ENCODE measurements at places on chromosomes 7 and 10.

DNA sequence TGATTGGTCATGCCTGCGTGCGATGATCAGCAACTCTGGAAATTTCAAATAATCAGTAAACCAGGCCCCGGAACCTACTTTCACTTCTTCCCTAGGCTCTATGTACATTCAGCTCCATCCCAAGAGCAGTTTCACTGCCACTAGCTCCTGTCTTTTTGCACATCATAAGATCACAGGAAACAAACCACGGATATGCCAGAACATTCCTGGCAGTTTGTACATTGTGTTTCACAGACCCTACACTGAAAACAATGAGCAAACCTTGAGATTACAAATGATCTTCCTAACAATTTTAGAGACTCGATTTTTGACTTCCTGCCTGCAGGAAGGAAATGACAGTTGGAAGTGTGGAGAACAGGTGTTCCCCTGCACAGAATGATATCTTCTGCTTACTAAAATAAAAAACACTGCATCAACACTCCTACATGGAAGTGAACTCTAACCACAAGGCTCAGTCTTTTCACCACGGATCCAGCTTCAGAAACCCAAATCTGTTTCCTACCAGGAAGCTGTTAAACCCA is 7.6 kb upstream of the TMEM236 start:
- no peak for DNase-seq

- no peak for DNase-seq
These were observed 267.0 kb downstream of the MAD1L1 start for GRCh38 chr7:1965579-1966294.

DNA sequence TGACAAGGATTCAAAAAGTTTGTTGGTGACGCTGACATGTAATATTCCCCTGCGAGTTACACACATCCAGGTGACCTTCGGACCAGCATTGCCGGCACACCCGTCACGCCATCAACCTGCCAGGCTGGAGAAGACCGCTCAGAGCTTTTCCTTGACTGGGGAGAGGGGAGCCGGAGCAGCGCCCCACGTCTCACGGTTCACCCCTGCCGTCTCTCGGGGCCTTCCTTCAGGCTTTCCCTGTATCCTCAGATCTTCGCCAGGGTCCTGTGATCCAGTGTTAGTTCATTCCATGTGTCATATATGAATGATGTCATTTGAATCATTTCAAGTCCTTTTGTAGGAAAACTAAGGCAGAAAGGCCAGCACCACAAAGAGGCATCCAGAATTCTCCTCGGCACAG is 127.8 kb downstream of the MGMT start:
- DNase-seq, result no peak

DNA sequence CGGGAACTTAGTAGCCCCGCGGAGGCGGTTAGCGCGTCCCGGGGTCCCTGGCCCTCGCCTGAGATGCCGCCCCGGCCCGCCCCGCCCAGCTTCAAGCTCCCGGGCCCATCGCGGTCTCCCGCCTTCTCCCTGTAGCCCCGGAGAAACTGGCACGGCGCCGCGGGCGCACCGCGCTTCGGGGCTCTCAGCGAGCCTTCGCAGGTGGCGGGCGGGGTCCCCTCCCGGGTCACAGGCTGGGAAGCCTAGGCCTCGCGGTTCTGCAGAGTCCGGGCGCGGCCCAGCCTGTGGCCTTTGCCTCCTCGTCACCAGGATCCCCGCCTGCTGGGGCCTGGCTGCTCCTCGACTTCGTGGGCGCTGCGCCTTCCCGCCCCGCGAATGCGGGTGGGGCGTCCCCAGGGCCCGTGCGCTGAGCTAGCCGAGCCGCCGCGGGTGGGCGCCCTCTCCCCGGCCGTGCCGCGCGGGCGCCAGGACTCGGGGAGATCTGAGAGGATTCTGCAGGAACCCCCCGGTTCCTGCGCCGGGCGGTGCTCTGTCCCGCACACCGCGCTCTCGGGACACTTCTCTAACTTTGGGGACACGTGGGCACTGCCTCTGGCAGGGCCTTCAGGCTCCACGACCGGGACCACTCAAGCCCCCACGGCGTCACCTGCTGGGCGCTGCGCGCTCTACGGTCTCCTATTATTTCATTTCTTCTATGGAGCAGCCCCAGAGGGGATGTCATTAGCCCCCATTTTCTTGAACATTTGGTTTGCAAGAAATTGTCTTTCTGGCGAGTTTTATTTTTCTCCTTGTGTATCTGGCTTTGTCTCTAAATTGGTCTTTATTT is 682 bp upstream of the RGS10 start:
- DNase-seq, result no peak

- DNase-seq, result no peak
These were observed 125.3 kb upstream of the CELF2 start for GRCh38 chr10:10892290-10892875.

GRCh38 chr7:69687739-69688433 is 89.6 kb downstream of the AUTS2 start:
- no peak for DNase-seq

DNA sequence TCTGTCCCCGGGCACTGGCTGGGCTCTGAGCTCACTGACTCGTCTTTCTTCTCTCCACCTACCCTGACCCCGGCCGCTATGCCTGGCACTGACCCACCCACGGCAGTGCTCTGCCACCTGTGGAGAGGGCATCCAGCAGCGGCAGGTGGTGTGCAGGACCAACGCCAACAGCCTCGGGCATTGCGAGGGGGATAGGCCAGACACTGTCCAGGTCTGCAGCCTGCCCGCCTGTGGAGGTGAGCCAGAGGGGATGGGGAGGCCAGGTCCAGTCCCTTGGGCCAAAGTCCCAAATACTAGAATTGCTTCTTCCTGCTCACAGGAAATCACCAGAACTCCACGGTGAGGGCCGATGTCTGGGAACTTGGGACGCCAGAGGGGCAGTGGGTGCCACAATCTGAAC is 27.3 kb downstream of the TBATA start:
- DNase-seq, result no peak

GRCh38 chr7:75795831-75796285 is 17.7 kb downstream of the CCL24 start:
- DNase-seq, result no peak

DNA sequence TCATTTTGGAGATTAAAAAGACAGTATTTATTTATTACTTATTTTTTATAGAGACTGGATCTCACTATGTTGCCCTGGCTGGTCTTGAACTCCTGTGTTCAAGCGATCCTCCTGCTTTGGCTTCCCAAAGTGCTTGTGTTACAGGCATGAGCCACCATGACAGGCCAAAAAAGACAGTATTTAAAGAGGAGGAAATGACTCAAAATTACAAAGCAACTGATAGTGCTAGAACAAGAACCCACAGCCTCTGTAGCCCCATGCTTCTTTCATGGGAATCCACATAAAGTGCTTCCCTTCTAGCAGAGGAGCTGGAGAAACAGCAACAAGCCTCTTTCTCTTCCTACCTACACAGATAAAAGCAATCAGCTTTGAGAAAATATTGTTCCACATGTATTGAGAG is 230.7 kb upstream of the PODXL start:
- no peak for DNase-seq

- no peak for DNase-seq
These were observed 216.9 kb downstream of the LRMDA start for GRCh38 chr10:75648351-75648750.

GRCh38 chr7:32670110-32671025 is 175.1 kb downstream of the AVL9 start:
- DNase-seq, result no peak

DNA sequence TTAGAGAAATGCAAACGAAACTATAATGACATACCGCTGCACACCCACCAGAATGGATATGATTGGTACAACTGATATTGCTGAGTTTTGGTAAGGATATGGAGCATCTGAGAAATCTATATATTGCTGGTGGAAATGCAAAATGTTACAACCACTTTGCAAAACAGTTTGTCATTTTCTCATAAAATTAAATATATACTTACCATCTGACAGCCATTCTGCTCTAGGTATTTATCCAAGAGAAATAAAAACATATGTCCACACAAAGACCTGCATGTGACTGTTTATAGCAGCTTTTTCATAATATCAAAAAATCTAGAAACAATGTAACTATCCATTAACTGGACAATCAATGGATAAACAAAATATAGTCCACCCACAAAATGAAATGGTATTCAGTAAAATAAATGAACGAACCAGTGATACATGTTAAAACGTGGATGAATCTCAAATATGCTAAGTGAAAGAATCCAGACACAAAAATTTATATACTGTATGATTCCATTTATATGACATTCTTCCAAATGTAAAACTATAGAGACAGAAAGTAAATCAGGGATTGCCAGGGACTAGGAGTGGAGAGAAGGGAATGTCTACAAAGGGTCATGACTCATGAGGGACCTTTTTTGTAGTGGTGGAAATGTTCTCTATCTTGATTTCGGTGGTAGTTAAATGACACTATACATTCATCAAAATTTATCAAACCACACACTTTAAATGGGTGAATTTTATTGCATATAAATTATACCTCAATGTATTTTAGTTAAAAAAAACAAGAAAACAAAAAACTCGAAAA is 312.0 kb upstream of the GLI3 start:
- no peak for DNase-seq

DNA sequence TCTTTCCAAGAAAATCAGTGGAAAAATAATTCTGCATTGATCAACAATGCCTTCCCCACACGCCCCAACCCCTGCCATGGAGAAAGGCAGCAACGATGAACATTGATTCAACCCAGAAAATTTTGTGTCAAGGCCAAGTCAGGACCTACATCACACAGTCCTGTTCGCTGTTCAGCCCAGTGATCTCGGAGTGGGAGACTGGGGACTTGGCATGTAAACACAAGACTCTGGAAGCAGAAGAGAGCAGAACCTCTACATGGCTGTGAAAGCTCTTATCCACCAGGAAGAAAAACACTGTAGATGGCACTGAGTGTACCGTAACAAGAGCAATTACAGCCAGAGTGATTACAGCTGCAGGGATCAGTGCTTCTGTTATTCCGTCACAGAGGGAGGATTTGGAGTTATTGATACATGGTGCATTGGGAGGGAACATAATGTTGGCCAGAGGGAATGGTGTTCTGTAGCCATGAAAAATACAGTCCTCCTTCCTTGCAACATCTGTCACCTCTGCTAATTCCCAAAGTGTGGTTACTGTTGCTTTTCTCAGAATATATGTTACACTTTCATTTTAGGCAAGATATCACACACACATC is 136.6 kb downstream of the IQUB start:
- no peak for DNase-seq

DNA sequence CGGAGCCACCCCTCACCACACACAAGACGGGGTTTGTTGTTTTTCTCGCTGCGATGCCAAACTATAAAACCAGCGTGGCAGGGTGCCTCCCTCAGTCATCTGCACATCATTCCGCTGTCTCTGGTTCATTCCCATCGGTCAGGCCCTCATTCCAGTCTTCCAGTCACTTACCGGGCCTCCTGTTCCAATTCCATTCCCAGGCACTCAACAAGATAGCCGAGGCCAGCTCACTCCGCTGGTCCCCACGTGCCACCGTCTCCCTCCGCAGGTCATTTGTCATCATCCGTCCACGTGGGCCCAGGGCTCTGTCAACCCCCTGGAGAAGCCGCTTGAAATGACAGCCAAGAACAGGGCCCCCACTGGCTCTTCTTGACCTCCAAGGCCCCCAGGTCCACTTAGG is 6.1 kb upstream of the TMEM184A start:
- DNase-seq, result no peak

DNA sequence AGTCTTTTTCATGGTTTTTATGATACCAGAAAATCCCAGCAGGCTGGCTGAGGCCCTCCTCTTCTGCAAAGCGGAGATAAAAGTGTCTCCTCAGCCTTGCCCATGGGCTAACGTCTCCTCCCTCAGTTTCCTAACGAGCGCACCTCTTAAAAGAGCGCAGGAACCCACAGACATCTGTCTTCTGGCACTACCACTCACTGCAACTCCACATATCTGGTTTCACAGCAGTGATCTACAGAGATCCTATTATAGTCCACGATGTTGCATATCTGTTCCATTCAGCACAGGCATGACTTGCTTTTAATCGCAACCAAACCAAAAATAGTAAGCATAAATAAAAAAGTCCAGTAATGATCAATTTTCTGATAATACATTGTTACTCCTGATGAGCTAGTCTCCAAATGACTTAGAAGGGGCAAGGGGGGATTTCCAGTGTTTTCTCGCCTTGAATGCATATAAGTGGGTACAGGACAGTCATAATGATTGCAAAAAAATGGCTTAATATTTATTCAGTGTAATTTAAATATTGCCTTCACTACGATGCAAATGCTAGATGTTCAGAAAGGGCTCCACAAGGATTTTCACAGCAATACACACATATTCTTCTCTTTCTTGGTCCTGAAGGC is 20.9 kb downstream of the ANKRD22 start:
- no peak for DNase-seq

DNA sequence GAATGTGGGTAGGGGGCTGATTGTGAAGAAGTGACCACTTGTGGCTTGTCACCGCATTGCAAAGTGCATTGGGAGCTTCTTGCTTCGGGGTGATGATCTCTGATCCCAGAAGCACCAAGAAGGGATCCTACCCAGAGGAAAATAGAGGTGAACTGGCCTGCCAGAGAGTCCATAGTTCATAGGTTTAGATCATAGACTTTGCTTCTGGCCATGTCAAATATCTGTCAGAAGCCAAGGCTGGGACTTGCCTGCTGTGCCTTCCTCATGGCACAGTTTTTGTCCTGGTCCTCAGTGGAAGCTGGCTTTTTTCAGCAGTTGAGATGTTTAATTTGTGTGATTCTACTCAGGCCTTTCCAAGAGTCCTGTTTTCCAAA is 1.1 kb downstream of the ZSWIM8 start:
- DNase-seq, result no peak

DNA sequence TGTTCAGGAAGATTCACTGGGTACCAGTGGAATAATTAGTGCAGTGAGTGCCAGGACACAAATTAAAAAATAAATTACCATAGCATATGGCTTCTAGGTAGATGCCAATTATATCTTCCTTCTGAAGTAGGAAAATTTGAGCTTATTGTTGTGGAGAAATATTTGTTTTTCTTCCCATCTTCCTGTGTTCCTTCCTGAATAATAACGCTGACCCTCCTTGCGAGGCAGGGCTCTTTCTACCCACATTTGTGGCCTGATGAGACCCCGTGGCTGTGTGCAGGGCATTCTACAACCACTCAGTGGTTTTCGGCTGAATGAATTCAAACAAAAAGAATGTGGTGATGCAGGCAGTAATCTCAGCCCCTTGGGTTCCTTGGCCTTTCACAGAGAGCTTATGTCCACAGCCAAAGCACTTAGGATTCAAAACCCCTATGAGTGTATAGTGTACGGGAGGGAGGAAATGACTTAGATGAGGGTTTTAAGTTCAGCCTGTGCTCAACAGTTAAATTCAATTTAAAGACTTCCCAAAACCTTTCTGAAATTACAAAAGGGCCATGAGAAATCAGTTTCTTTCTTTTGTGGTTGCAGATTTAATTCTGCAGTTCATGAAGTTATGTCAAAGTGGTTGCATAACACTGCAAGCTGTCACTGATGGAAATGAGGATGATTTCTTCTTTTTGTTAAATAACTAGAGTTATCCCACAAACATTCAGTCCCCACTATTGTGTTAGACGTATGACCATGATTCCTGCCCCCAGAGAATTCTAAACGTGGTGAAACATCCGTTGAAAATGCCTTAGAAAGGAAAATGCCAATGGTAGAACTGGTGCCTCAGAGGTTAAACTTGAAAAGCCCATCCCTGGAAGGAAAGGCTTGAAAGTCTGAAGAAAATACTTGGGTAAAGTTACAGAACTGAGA is 255.3 kb downstream of the FZD1 start:
- DNase-seq, result no peak

- DNase-seq, result no peak
These were observed 27.1 kb downstream of the ZNF800 start for GRCh38 chr7:127365164-127365956.

GRCh38 chr10:56319386-56319785 is 41.7 kb downstream of the ZWINT start:
- peak; percentile 8 for DNase-seq
